CD8-positive, alpha-beta memory T cell (primary cell): ENCODE measurements at places on chromosomes 7 and 10.

- DNase-seq = peak; percentile 52
These were observed 133.3 kb upstream of the SAMD8 start for GRCh38 chr10:74977913-74978847.

- DNase-seq = no peak
These were observed 5.3 kb downstream of the CLDN15 start for GRCh38 chr7:101232141-101232850.

GRCh38 chr10:103197903-103198302 is 4.8 kb upstream of the NT5C2 start:
- no peak for DNase-seq

GRCh38 chr7:121634356-121634755 is 238.2 kb upstream of the FAM3C start:
- no peak for DNase-seq

DNA sequence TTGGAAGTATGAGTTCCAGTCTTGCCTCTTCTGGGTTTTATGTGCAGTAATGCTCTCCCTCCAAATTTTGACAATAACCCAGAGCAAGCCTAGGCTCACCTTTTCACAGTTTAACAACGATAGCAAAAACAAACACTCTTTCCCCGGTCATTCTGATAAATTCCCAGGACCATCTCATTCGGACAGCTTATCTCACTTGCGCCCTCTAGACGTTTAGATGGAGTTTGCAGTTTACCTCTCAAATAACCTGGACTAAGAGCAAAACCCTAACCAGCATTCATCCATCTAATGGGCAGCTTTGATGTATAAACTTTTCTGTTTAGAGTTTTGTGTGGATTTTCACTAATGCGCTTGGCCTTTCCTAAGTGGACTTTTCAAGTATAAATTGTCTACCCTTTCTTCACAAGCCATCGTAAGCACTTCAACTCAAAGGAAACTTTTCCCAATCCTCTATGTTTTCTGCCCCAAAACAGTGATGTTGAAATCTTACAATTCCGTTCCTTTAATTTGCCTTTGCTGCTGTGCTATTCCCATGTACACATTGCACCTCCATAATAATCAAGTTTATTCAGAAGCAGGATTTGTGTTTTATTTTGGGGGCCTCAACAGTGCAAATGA is 114.9 kb downstream of the HDAC9 start:
- no peak for DNase-seq

- no peak for DNase-seq
These were observed 167.9 kb upstream of the PRSS1 start for GRCh38 chr7:142581341-142581740.

DNA sequence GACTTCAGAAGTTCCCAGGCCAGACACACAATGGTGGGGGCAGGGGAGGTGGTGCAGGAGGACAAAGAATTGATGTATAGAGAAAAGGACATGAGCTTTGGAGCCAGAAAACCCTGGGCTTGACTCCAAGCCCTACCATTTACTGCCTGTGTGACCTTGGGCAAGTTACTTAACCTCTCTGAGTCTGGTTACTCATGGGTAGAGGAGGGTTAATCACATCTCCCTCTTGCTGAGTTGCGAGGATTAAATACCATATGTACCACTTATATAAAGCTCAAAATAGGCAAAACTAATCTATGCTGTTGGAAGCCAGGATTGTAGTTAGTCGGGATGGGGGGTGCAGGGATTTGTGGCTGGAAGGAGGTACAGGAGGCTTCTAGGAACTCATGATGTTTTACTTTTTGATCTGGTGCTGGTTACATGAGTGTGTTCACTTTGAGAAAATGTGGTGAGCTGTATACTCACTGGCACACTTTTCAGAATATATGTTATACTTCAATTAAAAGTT is 106.8 kb downstream of the SLIT1 start:
- DNase-seq = no peak
